Germinal center (tissue), 1 donor: ENCODE measurements at places on chromosomes 2 and 18.

DNA sequence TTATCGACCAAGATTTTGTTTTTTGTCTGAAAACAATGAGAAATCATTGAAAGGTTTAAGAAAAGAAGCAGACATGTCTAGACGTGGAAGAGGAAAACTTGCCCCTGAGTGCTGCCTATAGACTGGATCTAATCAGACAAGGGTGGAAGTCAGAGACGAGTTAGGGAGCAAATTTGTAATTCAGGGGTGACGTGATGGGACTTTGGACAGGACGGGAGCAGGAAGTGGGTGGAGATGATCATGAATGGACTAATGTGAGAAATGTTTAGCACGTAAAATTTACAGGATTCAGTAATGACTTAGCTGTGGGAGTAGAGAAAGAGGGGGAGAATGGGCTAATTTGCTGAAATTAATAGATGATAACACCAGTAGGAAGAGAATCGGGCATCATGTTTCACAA, 117.0 kb upstream of the EPHA4 start:
- DNase-seq: no peak

GRCh38 chr18:24446953-24447538, 13.4 kb upstream of the HRH4 start:
- DNase-seq: no peak

- no peak for DNase-seq
These were observed 33.0 kb downstream of the ADI1 start for GRCh38 chr2:3486047-3487027.

DNA sequence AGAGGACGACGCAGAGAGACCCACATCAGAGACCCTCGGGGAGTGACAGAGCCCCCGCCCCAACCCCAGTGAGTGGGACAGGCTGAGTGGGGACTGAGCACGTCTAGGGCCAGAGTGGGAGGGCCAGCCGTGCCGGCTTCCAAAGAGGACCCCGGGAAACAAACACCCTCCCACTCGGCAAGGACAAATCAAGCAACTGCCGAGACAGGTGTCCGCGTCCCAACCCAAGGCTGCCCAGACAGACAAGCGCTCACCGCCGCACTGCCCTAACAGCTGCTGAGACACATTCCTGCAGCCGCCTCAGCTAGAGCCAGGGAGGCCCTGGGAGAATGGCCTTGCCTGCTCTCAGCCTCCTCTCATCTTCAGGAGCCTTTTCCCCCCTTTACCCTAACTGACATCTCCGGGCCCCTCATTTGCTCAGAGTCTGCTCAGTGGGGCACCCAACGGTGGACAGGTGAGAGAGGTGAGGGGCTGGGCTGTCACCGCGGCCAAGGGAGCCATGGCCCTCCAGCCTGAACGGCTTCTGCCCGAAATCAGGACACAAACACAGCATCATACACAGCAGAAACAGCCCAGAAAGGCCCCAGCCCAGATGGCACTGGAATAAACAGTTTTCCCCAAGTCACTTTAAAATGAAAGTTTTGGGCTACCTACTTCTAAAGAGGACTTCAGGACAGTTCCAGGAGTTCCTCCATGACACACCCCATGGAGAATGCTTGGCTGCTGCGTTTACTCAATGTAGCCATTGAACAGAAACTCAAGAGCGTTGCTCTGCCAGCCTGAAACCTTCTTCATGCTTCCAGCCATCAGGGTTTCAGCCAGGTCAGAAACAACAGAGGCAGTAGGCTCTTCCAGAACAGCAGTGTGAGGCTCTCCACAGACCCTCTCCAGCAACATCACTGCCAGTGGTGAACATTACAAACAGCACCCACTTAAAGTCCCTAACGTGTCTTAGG, 23.6 kb downstream of the SLC66A2 start:
- DNase-seq: no peak

DNA sequence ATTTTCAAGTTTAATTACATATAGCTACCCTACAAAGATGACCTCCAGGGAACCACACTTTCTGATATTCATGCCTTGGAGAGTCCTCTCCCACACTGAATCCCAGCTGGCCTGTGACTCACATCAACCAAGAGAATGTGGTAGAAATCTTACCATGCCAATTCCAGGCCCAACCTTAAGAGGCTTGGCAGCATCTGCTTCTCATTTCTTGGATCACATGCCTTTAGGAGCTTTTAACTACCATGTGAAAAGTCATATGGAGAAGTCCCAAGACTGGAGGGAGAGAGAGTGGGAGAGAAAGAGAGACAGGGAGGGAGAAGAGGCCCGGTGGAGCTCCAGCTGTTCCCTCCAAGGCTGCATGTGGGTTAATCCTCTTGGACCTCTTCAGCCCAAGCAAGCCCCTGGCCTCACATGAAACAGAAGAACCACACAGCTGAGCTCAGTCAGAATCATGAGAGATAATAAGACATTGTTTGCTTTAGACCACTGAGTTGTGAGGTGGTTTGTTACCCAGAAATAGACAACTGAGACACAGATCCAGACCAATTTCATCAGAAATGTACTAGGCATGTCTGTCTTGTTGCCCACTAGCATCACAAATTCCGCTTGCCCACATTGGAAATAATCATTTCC, 190.7 kb downstream of the MTCL1 start:
- no peak for DNase-seq

- DNase-seq: no peak
These were observed 53.7 kb downstream of the HS1BP3 start for GRCh38 chr2:20596973-20597859.

DNA sequence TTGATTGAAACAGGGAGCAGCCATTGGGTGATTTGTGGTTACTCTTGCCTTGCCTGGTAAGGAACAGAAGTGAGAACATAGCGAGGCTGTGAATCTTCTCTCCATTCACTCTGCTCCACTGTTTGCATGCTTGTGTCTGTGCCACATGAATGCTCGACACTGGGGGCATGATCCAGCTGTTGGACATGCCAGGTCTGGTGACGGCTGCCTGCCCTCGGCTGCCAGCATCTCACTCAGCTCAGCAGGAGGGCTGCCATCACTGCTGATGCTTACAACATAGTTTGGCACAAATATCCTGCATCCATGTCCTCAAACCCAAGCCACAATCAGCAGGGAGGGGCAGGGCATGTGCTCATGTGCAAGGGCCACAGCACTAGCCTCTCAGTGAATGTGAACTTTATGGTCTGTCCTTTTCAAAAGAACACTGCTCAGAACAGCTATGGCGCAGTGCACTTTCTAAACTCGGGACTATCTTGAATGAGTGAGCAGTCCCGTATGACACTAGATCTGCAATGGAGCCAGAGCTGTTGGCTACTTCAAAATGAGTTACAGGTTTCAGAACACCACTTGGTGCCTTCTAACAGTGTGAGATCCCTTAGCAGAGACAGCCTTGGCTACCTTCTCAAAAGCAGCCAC, 126.3 kb downstream of the NRP2 start:
- no peak for DNase-seq

- DNase-seq: no peak
These were observed 229.5 kb downstream of the DCC start for GRCh38 chr18:52569492-52569891.

- no peak for DNase-seq
These were observed 71.2 kb upstream of the STPG4 start for GRCh38 chr2:47226132-47226922.

DNA sequence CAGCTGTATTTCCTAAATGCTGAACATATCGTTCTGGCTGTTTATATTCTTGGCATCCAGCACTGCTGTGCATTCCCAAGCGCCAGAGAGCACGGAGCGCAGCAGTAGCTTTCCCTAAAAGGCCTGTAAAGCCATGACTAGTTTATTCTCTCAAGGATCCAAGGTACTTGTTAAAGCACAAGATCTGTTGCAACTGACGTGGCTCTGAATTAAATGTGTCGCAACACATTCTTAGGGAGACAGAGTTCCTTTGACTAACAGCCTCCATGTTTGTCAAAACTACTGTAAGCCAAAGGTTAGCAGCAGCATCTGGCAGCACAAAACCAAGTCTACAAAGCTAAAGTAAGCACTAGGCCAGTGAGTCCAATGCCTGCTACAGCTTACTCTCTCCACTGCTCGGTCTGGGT, 188.6 kb upstream of the FN1 start:
- no peak for DNase-seq

- DNase-seq: peak; percentile 79
These were observed 18.0 kb downstream of the ARID5A start for GRCh38 chr2:96554293-96555145.

GRCh38 chr2:191657977-191658376, 20.0 kb upstream of the NABP1 start:
- no peak for DNase-seq

DNA sequence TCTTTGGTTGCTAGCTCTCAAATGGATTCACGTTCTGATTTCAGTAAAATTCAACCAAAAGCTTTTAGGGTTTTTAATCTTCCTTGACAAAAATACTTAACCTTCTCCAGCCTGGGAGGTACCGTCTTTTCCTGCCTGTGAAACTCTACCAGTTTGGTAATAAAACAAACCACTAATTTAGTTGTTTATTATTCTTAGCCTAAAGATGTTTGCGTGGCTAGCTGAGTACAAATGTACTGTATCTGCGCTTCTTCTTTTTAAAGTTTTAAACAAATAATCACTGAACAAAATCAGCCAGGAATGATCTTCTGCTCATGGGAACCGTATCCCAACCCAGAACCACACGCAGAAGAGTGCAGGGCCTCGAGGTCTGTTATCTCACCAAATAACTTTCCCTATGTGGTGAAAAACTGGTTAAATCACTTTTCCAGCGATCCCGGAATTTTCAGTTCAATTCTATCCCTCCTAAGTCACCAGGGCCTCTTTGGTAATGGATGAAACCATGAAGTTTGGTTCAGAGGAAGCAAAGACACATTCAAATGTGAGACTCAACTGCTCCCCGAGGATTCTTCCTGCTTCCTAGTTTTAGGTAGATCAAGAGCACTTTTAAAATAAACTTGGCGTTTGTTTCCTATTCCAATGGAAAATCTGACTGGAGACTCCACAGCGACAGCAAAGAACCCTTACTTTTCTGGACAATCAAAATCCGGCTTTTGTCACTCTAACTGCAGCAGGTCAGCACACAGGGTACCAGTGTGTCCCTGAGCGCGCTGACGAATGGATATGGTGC, 36.1 kb downstream of the BCL2 start:
- DNase-seq: no peak

GRCh38 chr2:62738981-62739936, 33.7 kb downstream of the EHBP1 start:
- DNase-seq: no peak

GRCh38 chr2:226773291-226773690, 26.3 kb downstream of the IRS1 start:
- no peak for DNase-seq

DNA sequence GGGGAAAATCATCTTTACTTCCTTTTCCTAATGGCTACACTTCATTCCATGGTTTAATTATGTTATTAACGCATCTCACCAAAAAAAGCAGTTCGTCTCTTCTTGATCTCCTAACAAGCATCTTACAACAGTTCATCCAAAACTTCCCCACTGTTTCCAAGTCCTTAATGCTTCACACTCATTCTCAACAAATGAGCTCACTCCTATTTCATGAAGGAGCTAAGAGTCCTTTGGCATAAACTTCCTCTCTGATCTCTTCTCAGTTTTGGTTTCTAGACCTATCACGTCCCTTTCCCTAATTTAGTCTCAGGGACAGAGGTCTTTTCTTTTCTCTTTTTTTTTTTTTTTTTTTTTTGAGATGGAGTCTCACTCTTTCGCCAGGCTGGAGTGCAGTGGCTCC, 205.9 kb upstream of the SLC39A10 start:
- DNase-seq: no peak

DNA sequence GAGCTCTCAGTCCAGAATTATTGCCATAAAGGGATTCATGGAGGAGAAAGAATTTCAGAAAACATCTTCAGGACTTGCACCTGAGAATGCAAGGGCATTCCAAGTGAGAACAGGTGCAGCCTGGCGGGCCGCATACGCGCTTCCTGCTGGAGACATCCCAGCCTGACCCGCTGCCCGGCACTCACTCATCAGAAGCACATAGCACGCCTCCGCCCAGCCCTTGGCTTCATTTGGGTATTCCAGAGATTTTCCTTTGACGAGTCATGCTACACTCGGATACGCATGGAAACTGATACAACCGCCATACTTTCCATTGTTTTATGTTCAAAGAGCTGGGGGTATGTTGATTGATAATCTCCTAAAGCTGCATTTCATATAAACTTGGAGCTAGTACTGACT, 228.0 kb upstream of the ID2 start:
- no peak for DNase-seq

DNA sequence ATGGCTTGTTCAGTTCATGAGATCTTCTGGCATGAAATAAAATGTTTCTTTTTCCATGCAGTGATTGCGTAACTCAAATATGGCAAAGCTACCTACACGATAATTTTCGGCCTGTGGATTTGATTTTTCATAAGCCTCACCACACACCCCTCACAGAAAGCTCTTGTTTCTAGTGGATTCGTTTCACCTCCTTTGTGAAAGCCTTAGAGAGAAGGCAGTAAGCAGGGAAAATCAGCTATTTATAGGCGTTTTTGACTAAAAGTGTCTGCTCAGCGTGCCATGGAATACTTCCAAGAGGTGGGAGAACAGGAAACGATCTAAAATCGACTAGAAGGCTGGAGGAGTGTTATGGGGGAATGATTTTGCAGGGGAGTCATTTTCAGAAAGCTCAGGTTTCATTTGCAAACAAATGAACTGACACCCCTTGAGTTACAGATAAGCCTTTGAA, 417.9 kb downstream of the TGIF1 start:
- DNase-seq: no peak

DNA sequence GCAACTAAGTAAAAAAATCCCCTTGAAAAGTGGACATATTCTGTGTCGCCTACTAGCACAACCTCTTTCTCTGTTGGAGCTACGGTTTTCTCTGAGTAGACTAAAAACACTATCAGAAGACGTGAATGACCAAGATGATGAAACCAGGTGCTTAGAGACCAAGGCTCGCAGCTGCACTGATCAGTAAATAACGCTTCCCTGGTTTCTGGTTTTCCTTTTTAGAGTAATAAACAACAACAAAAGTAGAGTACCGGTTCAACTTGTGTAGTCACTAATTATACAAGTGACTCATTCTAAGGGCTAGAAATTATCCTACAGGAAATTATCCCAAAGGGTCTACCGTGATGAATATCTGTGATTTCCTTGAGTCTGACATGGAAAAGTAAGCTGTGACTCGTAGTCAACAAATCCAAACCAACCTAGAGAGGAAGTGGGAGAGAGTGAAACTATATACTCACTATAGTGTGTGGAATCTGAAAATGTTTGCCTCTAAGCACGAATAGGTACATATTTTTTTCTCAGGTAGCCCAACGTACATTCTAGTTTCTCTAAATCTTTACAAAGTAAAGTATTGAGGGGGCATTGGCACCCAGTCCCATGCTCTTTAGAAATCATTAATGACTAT, 17.8 kb downstream of the RASGRP3 start:
- DNase-seq: no peak

DNA sequence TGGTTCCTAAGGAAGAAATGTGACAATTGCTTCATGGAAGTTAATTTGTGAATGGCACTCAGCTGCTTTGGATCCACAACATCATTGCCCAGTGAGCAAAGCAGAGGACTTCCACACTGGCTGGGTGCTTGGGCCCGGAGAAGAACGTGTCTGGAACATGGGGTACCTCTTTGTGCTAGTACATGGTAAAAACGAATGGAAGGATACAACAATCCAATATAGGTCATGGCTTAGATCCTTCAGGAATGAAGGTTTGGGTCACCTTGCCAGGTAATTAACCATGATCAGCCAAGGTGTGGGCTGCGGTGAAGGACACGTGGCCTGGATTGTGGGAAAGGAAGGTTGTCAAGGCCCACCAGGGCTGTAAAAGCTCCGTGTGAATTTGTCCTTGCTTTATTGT, 245.9 kb upstream of the HS6ST1 start:
- DNase-seq: no peak

- DNase-seq: peak; percentile 74
These were observed at the start of gene HMSD for GRCh38 chr18:63949068-63949737. Gene HMSD (plus strand): TSS chr18:63949301. CDS start chr18:63953456, 4,155 bp downstream.
